Neural crest cell (in vitro differentiated cells): ENCODE measurements at places on chromosomes 16 and 17. TPM values are rescaled to one million over a fixed set of nuclear protein-coding genes. Genes with fewer than 3 reads are reported as not detected.

- peaks cover 48% of the 10 kb centered on the region for H3K4me1 ChIP-seq
- H3K27ac ChIP-seq: peak within 1 kb of the TSS; percentile 100
- peak; percentile 94 for DNase-seq
- H3K4me3 ChIP-seq: peak within 1 kb of the TSS; percentile 100
- H3K27me3 ChIP-seq: no peaks in the 10 kb centered on the region
These were observed at the start of gene RPL26 for GRCh38 chr17:8383143-8383822. TSS of gene RPL26 (minus strand) at chr17:8383193. CDS start at chr17:8382310, 883 bp downstream.

CES4A gene
- total RNA-seq: 1.8 TPM in 2 replicates

DNA sequence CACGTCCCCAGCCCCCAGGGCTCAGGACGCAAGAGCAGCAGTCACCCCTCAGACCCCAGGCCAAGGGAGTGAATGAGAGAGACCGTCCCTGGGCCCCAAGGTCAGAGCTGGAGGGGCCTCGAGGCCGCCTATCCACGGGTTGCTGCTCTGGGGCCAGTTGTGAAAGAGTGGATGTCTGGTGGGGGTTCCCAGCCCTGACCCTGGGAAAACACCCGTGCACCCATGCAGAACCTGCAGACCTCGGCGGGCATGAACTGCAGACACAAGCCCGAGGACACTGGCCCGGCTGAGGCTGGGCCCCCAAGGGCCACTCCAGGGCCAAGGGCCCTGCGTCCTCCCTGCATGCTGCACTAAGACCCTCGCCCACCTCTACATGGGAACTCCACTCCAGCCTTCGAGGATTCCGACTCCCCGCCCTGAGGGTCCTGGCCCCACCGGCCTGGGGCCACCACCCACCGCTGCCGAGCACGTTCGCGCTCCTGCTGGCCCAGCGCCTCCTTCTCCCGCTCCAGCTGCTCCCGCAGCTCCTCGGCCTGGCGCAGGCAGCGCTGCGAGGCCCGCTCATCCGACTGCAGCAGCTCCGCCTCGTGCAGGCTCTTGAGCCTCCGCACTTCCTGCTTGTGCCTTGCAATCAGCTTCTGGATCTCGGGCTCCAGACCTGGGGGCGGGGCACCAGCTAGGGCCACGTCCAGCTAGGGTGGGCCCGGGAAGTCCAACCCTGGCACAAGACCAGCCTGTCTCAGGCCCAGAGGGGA is 27.6 kb upstream of the AATK start:
- H3K27me3 ChIP-seq: no peaks in the 10 kb centered on the region

PRRT2 gene
- 18.6 and 21.2 TPM in 2 replicates for total RNA-seq

GRCh38 chr16:27401768-27402568 is at the start of gene IL21R:
TSS of gene IL21R (plus strand) at chr16:27402174. CDS start at chr16:27430072, 27,898 bp downstream.
- H3K4me1 ChIP-seq: peaks cover 7% of the 10 kb centered on the region
- H3K36me3 ChIP-seq: no peaks in the 10 kb centered on the region
- H3K4me3 ChIP-seq: no peak within 1 kb of the TSS
- no peak within 1 kb of the TSS for H3K27ac ChIP-seq
- no peak for DNase-seq

SLFN12L gene
- total RNA-seq: not detected in 2 replicates

DNA sequence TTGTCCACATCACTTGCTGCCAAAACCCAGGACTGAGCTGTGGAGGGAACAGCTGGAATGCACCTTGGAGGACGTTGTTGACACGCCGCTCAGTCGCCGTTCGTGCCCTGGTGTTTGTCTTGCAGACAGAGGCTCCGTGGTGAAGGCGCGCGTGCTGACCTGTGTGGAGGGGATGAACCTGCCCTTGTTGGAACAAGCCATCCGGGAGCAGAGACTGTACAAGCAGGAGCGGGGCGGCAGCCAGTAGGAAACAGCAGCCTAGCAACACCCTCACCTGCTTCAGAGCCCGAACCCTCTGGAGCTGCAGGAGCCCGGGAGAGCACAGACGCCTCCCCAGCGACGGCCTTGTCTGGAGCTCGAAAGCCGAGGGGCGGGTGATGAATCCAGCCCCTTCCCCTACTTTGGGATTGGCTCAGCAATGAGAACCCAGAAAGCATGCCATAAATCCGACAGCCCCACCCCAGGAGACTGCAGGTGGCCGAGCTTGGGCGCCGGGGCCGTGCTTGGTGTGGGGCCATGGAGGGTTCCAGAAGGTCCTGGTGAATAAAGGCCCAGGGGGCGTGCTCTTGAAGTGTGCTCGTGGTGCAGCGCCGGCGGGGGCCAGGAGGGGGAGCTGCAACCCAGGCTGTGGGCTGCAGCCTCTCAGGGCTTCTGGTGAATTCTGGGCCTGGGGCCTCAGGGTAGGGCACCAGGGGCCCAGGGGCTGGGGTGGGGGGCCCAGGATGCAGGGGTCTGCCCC is 470 bp upstream of the CDK3 start:
- H3K27ac ChIP-seq: peak overlapping the region; percentile 57
- DNase-seq: peak; percentile 74
- no peak overlapping the region for H3K4me3 ChIP-seq
- H3K27me3 ChIP-seq: no peaks in the 10 kb centered on the region
- H3K36me3 ChIP-seq: no peaks in the 10 kb centered on the region

MT1G gene
- not detected in 2 replicates for total RNA-seq

GRCh38 chr16:11101695-11102522 is 154.1 kb downstream of the SOCS1 start:
- DNase-seq: no peak
- H3K36me3 ChIP-seq: no peaks in the 10 kb centered on the region
- no peak overlapping the region for H3K27ac ChIP-seq
- H3K4me1 ChIP-seq: peaks cover 28% of the 10 kb centered on the region
- no peaks in the 10 kb centered on the region for H3K27me3 ChIP-seq

- peaks cover 56% of the 10 kb centered on the region for H3K4me1 ChIP-seq
- H3K27me3 ChIP-seq: no peaks in the 10 kb centered on the region
- no peak overlapping the region for H3K4me3 ChIP-seq
- H3K27ac ChIP-seq: no peak overlapping the region
These were observed 133.1 kb downstream of the SDK2 start for GRCh38 chr17:73510981-73511718.
